ENCODE measurements at places on chromosomes 2 and 18. TPM values are rescaled to one million over a fixed set of nuclear protein-coding genes. Genes with fewer than 3 reads are reported as not detected.

- DNase-seq = no peak
Observed at GRCh38 chr2:151103551-151103950, 158.1 kb downstream of the RBM43 start.

- no peak for DNase-seq
Observed at GRCh38 chr2:167181134-167181533, 292.9 kb downstream of the XIRP2 start.

GRCh38 chr2:205681401-205682238, 681 bp upstream of the NRP2 start:
- DNase-seq = no peak

GRCh38 chr2:202121532-202122162, 48.6 kb downstream of the KIAA2012 start:
- DNase-seq = no peak

DNA sequence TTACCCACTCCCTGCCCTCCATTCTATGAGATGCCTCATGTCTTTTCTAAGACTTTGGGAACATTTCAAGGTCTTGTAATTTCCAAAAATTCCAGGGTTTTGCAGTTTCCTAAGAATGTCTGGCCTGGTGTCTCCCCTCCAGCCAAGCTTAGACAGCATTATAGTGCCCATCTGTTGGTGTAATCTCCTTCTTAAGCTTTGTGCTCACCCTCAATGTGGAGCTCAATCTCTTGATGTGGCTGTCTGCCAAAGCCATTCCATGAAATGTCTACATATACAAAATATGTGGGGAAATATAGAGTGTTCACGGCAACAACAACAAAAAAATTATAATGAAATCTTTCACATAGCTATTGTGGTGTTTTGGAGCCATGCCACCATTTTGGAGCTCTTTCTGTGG, 558.4 kb downstream of the PIK3C3 start:
- DNase-seq = no peak

GRCh38 chr2:85597241-85597640, 1.7 kb downstream of the RNF181 start:
- no peak for DNase-seq

DNA sequence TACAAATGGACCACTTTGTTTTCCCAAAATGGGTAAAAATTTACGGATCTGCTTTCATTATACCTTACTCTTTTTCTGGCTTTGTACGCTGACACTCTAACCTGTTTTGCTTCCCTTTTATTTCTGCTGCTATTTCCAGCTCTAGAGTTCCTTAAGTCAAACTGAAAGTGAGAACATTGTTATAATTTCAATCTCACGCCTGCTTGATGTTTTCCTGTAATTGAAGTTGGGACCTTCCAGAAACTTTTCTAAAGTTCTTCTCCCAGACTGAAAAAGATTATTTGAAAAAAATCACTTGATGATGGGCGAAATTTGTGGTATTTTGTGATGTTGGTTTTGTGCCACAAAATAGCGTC, 1.8 kb downstream of the GLS start:
- no peak for DNase-seq

GRCh38 chr2:21730141-21730540, 606.4 kb downstream of the TDRD15 start:
- DNase-seq = no peak

GRCh38 chr2:239337877-239338484, 62.8 kb downstream of the HDAC4 start:
- no peak for DNase-seq

DNA sequence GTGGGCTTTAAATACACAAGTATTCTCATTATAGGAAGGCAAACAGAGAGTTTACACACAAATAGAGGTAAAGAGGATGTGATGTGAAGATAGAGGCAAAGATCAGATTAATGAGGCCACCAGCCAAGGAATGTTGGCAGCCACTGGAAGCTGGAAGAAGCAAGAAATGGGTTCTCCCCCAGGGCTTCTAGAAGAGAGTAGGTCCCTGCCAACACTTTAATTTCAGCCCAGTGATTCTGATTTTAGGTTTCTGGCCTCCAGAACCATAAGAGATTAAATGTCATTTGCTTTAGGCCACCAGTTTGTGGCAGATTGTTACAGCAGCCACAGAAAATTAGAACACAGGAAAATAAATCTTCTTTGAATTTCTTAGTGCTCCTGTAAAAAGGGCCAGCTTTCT, 916.7 kb downstream of the CPS1 start:
- DNase-seq = no peak

- no peak for DNase-seq
Observed at GRCh38 chr2:3127710-3128109, 249.9 kb downstream of the EIPR1 start.

DNA sequence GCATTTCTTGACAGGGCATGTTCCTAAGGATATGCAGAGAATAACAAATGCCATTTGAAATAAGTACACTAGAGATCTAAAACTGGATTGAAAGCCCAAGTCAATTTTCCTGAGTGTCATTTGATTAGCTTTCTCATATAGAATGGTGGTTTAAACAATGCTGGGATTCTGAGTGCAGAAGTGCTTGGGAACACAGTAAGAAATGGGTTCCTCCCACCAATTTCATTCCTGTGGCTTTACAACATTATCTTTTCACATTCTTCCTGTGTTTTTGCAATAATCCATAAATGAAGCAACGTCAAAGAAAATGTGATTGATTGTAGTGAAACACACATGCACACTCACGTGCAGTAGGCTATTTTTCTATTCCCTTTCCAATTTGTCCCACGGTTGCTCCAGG, 1858.4 kb upstream of the PIK3C3 start:
- DNase-seq = no peak

DNA sequence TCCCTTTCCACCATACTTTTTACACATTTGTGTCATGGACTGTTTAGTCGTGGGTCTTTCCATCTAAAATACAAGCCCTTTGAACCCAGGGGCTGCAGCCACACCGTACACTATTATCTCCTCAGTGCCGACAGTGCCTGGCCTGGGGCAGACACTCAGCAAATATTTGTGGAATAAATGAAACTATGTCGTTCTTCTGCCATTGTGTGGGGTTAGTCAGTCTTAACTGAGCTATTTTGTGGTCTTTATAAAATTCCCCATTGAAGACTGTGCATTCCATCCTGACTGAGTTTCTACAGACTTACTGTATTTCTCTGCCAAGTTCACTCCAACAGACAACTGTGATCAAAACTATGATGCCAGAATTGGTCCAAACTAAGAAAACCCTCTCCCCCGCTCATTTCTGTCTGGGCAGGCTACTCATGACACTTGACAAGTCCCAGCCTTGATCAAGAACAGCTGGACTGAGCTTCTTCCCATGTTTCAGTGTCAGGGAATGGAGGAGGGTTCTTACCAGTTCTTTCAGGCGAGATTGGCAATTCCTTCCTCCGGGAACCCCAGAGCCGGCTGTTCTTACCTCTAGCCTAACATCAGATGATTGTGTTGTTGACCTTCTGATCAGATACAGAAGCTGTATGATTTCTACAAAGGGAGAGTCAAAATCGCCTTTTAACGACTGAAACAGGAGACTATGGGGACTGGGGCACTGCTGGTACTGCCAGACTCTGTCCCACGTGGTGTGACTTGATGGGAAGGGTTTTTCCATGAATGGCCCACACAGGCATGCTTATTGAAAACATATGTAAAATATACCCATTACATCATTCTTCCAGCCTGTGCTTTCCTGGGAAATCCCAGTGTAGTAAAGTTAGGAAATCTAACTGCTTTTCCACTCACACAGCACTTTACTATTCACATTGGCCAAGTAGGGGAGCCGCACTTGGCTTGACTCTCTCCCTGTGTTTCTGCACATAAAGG, 77.4 kb upstream of the NPAS2 start:
- DNase-seq = peak; percentile 85

The SERPINB4 gene
- not detected for polyA plus RNA-seq

The FNDC4 gene
- polyA plus RNA-seq = 7.5 TPM

The AQP12B gene
- polyA plus RNA-seq = 1.1 TPM

The DCDC2C gene
- 0.46 TPM for polyA plus RNA-seq

The IL36G gene
- polyA plus RNA-seq = 0.14 TPM

The UGT1A3 gene
- polyA plus RNA-seq = not detected
